ENCODE measurements at places on chromosomes 12 and 14.

- DNase-seq = no peak
These were observed 170.7 kb downstream of the PPFIA2 start for GRCh38 chr12:81588235-81589008.

GRCh38 chr14:38616959-38617358 is 361.1 kb upstream of the CLEC14A start:
- peak; percentile 4 for DNase-seq

DNA sequence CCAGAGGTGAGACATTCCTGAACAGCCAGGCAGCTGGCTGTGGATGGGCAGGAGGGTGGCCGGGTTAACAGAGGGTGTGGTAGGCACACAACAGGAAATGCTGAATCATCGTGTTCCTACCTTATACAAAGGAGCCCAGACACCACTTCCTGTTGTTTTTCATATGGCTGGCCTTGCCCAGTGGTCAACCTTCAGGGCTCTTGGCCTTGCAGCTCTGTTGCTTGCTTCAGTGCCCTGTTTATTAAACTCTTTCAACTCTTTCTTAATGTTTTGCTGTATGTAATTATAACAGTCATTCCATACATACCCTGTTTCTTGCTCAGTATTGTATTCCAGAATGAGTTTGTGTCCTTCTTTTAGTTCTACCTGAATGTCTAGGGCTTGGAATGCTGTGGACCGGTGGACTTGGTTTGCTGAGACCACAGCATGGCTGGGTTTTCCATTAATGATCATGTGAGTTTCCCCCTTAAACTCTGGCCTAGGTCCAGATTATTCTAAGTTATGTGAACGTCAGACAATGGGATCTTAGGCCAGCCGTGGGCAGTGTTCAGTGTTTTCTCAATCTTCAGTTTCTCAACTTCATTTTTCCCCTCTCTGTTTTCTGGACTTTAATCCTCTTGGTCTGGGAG is 11.9 kb downstream of the CFAP54 start:
- peak; percentile 31 for DNase-seq

- DNase-seq = no peak
These were observed 513.0 kb downstream of the TMEM121 start for GRCh38 chr14:106039400-106039799.

GRCh38 chr12:64694130-64695040 is 64.8 kb downstream of the GNS start:
- DNase-seq = no peak

GRCh38 chr14:79820866-79821535 is 390.3 kb downstream of the DIO2 start:
- DNase-seq = no peak

GRCh38 chr14:88502740-88503139 is 52.1 kb downstream of the PTPN21 start:
- no peak for DNase-seq

GRCh38 chr12:115597157-115597712 is 680.3 kb downstream of the MED13L start:
- peak; percentile 80 for DNase-seq

DNA sequence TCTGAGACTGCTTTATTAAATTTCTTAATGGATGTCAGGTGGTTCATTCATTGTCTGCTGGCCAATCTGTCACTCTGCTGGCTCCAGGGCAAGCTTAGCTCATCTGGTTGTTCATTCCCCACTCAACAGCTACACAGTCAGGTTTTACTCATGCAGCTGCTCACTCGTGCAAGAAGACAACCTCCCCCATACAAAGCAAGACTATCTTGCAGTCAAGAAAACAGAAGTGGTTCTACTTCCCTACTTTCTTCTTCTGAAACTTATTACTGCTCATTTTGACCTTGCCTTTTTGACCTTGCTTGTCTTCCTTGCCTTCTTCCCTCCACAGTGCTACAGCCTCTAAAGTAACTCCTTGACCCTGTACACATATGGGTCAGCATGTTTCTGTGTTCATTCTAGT is 277.9 kb downstream of the SSPN start:
- no peak for DNase-seq

- no peak for DNase-seq
These were observed 53.6 kb downstream of the FBXW8 start for GRCh38 chr12:116964054-116965050.

DNA sequence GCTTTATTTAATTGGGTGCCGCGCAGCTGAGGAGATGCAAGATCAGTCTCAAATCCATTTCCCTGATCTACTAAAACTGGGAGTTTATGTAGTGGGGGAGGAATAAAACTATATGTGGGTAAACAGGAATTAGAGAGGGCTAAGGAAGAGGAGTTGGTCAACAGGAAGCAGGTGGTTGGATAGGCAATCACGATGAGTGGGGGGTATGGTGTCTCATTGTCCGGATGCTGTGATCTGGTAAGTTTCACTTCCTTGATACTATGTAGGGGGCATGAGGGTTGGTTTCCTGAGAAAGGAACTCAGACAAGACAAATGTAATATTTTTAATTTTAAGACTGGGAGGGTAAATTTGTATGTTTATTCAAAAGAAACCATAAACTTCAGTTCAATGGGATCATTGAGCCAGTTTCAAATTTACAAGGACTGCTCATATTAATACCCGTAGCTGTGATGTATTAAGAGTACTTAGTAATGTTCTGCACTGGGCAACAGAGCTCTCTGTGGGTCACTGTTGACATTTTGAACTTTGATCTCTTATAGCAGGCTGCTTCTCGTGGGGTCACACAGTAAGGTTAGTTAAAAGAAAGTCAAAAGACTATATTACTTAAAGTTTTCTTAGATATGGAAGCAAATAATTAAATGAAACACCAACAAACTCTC is 786.2 kb upstream of the FBXO33 start:
- no peak for DNase-seq

DNA sequence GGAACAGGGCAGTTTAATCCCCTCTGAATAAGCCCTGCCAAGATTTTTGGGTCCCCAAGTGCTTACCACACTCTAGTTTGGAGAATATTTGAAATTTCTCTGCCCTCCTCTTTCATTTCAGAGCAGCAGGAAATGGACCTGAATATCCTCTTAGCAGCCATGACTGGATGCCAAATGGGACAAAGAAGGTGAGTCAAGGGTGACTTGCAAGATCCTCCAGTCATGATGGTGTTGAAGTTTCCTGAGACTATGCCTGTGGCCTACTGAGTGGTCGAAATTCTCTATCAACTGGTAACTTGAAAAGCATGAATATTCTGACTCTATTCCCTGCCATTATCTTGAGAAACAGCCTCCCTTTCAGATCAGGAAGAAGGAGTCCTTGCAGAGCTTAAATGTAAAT is 1674.7 kb upstream of the SEL1L start:
- no peak for DNase-seq

- no peak for DNase-seq
These were observed 25.2 kb upstream of the PLXNC1 start for GRCh38 chr12:94123127-94123526.

DNA sequence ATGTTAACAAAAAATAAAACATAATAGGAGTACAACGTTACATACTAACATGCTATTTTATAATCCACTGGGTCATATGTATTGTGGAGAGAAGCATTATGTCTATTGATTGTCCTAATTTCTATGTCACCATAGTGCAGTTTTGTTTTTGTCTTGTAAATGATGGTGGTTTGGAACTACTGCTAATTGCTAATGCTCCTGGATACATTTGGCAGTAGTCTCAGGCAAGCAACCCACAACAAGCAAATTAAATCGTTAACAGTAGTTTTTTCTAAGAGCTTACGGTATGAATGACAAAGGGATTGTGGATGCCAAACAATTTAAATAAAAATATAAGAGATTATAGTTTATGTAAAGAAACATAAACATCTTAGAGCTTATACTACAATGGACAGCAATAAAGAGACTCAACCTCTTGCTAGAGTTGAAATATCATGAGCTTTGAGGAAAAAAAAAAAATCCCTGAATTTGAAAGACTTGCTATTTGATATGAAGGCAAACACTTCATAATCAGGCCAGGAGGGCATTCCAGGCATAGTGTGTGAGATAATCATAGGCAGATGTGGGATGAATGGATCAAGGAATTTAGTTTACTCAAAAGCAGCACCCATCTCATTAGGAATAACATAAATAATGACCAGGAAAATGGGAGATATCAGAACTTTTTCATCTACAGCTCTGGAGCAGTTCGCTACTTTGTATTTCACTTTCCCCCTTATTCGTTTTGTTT is 181.3 kb downstream of the CCDC59 start:
- no peak for DNase-seq

GRCh38 chr14:51370758-51371386 is 130.8 kb downstream of the TMX1 start:
- peak; percentile 26 for DNase-seq

DNA sequence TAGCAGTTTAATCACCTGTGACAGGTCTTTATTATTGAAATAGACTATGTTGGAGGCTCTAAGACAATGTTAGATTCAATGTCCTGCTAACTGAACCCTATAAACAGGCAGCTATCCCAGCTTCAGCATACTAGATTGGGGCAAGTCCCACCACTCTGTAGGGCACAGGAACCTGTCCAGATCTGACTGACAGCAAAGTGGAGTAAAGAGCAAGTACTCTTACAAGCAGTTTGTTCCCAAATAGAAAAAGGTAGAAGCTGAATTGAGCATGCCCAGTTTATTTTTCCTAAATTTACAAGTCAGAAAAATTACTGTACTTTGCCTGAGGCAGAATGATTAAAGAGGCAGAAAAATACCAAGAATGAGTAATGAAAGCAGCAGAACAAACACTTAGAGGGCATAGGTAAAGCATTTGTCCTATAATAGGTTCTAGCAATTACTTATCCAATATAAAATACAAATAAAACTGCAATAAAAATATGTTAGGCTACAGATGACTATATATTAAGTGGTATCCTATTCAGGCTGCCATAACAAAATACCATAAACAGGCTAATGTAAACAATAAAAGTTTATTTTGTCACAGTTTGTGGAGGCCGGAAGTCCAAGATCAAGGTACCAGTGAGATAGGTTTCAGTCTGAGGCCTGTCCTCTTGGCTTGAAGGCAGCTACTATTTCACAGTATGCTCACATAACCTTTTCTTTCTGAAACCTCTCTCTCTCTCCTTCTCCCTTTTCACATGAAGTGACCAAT is 868.2 kb downstream of the C12orf50 start:
- no peak for DNase-seq

DNA sequence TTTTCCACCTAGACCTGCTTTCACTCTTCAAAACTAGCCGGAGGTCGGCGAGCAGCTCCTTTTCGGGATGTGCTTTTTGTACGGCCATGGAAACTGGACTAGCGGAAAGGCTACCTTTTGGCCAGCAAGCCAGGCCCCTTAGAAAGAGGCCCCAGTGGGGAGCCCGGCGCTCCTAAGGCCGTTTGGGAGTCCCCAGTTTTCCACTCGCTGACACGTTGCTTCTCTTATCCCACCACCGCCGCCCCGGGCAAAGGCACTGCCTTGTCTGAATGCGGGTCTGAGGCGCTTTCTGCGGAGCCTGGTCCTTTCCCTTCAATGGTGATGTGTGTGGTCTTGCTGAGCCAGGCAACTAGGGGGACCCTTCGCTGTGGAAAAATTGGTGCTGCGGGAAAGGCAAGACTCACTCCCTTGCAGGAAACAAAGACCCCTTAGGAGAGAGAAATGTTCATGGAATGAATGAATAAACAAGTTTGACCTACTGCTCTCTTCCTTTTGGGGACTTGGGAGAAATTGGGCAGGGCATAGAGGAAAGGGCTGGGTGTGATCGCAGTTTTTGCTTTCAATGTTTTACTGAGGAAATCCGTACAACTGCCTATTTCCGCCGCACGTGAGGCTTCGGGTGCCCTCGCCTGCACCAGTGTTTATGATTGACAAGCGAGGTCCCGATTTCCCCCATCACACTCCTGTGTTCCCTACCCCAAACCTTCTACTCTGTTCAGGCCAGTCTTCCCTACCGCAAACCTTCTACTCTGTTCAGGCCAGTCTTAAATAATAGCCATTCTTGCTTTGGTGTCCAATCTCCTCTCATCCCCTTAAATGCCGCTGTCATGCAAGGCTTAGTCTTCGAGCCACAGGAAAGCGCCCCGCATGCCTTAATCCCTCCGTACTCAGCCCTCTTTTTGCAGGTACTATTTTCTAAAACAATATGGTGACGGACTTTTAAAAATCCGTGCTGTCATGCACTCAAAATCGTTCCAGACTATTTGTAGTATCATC is 1.0 kb upstream of the SLC38A2 start:
- peak; percentile 61 for DNase-seq

- no peak for DNase-seq
These were observed 1.7 kb downstream of the PSMB11 start for GRCh38 chr14:23043754-23044153.

DNA sequence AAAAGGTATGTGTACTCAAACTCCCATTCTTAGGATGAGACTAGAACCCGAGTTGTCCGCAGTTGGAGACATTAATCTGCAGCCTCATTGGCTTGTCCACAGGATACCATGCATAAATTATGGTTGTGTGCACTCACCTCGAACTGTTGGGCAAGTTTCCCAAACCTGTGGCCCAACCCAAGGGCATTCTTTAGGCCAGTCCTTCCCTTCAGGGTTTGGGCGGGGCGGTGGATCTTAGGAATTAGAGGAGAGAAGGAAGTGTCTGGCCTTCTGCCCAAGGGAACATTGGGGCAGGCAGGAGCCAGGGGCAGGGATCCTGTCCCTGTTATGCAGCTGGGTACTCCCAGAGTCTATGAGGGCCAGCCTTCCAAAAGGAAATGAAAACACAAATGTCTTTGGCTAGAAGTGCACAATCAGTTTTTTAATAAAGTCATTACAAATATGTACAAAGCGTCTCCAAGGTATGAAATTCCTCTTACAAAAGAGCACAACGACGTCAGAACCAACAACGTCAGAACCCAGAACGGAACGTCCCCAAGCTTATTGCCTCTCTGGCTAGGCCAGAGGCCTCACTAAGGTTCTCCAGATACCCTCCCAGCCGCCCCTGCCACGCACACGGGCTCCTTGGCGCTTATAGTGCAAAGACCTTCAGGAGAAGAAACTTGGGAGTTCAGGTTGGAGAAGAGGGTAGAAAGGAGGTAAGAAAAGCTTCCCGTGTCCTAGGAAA is 25.3 kb downstream of the HRK start:
- DNase-seq = no peak

GRCh38 chr14:64787619-64788018 is 83.4 kb downstream of the PLEKHG3 start:
- no peak for DNase-seq

DNA sequence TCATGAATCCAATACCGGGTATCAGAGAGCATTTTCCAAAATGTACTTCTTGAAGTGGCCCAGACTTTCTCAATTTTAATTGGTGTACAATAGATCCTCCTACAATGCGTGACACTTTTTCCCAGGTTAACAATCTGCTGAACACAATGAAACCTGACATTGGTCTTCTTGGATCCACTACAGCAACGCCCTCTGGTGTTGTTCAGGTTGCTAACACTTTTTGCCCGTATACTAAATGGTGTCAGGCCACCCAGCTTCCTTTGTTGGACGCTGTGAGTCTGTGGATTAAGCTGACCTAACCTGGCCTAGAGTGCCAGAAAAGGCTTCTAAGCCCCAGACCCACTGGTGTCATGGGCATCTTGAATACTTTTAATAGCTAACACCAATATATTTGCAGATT is 89.2 kb downstream of the KCNK10 start:
- no peak for DNase-seq
